ENCODE measurements at places on chromosomes 1 and 21. TPM values are rescaled to one million over a fixed set of nuclear protein-coding genes. Genes with fewer than 3 reads are reported as not detected.

Gene OR2L8
- not detected for total RNA-seq

Gene SYT2
- 0.23 TPM for total RNA-seq

Gene FBXO42
- total RNA-seq: 18.2 TPM

Gene CD101
- 6.7 TPM for total RNA-seq

Gene INAVA
- 11.3 TPM for total RNA-seq

Gene AIM2
- 1.8 TPM for total RNA-seq

Gene COL18A1
- total RNA-seq: 102 TPM

Gene PTGS2
- total RNA-seq: 12.6 TPM

- DNase-seq: no peak
Measured at GRCh38 chr1:52096216-52096615, 40.1 kb downstream of the BTF3L4 start.

- peak; percentile 22 for DNase-seq
Measured at GRCh38 chr1:246680696-246681130, 43.5 kb upstream of the SCCPDH start.

GRCh38 chr1:43531107-43531905, 623 bp downstream of the PTPRF start:
- peak; percentile 60 for DNase-seq

DNA sequence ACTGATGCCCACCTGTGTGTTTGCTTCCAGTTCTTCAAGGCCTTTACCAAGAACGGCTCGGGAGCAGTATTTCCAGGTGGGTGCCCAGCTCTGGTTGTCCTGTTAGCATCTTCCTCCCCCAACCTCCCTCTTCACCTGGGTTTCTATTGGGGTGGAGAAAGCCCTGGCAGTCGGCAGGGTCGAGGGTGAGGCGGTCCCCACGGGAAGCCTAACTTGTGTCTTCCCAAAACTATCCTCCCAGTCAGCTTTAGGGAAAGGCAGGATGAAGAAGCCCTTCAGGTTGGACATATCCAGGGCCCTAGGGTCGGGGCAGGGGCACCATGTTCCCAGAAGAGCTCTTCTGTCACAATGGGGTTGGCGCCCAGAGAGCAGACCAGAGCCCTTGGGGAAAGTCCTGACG, 20.6 kb downstream of the QSOX1 start:
- no peak for DNase-seq

GRCh38 chr1:226578946-226579578, 30.5 kb downstream of the STUM start:
- DNase-seq: no peak

DNA sequence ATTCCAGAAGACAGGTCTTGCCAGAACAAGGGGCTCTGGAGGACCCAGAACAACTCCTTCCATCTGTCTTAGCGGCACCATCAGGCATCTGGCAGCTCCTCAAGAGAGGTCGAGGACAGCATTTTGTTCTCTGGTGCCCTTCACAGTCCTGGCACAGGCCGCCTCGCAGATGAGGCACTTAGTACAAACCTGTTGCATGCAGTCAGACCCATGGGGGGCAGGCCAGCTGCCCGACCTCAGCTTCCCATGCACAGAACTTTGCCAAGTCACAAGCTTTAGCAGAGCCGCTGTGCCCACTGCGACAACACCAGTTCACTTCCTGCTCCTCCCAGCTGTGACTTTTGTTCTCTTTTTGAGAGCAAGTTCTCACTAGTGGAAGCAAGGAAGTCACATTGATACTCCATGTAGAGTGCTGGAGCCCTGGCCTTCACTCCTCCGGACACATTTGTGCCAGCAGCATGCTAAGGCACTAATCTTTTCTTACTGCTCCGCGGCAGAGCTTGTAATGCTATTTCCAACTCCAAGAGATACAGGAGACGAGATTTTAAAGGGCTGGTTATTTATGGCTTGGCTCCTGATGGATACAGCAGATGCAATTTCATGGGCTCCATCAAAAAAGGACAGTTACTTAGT, 44.6 kb downstream of the HMGB4 start:
- DNase-seq: no peak

DNA sequence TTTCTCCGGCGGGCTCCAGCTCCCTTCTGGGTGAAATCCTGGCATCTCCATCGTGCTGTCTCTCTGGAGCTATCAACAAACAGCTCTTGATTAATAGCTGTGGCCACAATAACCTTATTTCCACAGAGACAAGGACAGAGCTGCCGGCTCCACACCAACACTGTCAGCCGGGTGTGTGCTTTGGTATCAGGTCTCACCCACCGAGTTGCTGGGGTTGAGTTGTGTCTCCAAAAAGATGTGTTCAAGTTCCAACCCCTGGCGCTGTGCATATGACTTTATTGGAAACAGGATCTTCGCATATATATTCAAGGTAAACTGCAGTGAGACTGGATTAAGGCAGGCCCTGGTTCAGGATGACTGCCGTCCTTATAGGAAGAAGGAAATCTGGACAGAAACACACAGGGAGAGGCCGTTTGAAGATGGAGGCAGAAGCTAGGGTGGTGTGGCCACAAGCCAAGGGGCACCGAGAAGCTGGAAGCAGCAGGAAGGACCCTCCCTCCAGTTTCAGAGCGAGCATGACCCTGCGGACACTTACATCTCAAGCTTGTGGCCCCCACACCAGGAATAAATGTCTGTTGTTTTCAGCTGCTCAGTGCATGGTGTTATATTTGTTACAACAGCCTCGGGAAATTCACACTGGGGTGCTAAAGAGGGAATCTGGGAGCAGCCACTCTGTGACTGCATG, 88.4 kb upstream of the TMPRSS2 start:
- DNase-seq: no peak

DNA sequence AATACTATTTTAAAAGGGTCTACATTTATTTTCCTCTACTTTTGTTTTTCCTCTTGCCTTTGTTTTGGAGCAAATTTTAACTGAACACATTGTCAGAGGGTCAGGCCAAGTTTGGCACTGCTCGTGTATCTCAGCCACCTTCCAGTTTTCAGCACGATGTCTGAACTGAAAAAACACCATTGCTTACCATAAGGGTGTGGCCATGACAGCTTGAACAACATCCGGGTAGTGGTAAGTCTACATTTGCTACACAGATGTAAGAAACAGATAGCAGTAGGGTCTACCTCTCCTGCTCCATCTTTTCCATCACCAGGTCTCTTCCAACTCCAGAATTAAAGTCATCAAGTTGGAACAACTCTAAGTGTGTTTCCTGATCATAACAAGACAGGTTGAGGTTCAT, 4.2 kb downstream of the HIVEP3 start:
- no peak for DNase-seq

DNA sequence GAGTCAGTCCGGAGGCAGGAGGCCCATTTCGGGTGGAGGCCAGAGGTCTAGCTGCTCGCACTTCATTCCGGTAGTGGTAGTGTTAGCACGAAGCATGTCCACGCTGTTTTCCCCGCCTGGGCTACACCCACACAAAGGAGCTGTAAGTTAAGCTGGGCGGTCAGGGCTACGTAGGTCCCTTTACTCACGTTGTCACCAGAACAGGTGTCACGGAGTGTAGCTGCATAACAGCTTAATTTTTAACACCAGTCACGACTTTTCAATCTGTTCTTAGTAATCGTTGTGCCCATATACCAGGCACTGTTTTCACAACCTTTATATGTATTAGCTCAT, 15.6 kb downstream of the HLX start:
- no peak for DNase-seq

DNA sequence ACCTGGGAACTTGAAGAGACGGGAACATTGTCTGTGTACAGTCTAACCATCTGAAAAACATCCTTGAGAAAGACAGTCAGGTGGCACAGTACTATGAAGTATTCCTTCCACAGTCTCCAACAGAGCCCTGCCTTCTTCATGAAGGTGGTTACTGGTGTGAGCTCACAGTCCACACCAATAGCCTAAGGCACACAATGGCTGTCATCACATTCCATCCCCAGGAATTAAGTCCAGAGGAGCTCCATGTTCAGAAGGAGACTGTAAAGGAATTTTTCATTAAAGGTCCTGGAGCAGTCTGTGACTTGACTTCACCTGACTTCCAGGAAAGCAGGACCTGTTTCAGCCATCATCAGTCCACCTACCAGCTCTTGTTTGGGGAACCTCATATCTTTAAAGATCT, 180.2 kb downstream of the C1orf21 start:
- no peak for DNase-seq

DNA sequence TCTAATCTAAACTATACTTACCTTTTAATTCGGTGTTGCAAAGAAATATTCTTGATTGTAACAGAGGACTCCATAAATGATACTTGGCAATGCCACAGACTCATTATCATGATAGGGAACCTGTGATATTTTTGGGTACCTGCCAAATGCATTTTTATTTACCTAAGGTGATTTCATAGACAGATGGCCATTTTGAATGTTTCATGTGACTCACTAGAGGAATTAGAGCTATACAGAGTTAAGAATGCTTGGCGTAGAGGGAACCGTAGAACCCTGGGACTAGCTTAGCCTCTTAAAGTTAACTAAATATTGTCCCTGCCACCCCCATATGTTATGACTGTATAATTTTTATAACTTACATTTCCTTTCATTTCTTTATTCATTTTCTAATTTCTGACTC, 136.1 kb downstream of the DISP1 start:
- DNase-seq: no peak

DNA sequence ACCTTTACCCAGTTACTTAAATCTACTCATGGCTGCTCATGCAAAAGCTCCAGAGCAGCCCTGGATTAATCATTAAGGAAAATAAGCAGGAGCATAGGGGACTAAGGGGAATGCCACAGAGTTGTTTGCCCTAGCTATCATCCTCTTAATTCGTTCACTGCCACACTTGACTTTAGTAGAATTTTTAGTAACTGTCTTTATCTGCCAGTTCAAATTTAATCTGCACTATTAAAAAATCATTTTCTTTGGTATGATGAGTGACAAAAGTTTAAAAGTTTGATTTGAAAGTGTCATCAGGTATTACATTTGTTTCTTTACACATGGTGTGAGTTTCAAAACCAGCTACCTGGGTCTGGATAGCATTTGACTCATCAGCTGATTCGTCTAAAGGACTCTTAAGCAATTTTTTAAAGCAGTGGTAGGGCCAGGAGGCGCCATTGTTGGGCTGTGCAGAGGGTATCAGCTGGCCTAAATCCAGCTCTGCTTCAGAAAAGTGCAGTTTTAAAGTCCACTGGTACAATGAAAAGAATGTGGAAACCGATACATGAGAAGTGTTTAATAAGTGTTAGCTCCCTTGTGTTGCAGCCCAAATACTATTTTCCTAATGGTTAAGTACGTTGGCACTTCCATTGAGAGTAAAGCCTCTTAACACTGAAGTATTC, 69.9 kb upstream of the DR1 start:
- peak; percentile 27 for DNase-seq
